ENCODE measurements at places on chromosomes 4 and X.
A peak's percentile ranks its signal among the peaks of the same experiment; 100 is the strongest.

- no peak for DNase-seq
Observed at GRCh38 chr4:176778063-176778462, 14.7 kb downstream of the VEGFC start.

DNA sequence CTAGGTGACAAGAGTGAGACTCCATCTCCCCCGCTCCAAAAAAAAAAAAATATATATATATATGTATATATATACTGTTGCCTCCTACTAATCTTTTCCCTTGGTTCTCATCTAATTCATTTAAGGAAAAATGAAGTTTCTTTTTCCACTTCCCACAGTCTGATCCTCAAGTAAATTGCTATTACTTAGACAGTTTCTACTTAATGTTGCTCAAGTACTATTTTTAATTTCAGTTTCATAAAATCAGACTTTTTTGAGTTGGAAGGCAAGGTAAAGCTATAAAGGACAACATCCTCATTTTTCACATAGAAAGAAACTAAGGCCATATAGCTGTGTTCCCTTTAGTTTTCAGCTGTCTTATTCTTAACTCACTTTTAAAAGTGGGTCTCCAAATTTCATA, 5.8 kb downstream of the RXFP1 start:
- DNase-seq = no peak

DNA sequence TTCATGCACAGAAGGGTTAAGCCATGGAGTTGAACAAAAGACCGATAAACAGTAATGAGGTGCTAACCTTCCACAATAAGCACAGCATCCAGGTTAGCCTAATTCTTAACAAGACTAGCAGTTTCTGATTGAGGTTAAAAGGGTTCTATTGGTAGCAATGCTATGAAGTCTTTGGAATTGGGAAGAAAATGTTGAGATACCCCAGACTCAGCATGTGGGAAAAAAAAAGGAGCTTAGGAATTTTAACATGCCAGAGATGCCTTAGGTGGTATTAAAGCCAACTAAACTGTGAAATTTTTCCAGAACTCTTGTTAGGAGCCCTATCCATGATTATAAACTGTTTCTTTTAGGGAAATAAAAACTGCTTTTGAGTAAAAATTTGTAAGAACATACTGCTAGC, 391.7 kb downstream of the GABRG1 start:
- no peak for DNase-seq

DNA sequence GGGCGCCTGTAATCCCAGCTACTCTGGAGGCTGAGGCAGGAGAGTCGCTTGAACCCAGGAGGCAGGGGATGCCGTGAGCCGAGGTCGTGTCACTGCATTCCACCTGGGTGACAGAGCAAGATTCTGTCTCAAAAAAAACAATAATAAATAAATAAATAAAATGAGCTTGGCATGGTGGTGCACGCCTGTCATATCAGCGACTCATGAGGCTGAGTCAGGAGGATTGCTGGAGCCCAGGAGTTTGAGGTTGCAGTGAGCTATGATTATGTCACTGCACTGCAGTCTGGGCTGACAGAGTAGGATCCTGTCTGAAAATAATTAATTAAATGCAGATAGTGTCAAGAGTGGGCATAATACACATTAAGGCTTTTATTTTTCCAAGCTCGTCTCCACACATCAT, 77.5 kb downstream of the DHRSX start:
- no peak for DNase-seq

GRCh38 chr4:101157415-101158133, 189.8 kb downstream of the PPP3CA start:
- no peak for DNase-seq

DNA sequence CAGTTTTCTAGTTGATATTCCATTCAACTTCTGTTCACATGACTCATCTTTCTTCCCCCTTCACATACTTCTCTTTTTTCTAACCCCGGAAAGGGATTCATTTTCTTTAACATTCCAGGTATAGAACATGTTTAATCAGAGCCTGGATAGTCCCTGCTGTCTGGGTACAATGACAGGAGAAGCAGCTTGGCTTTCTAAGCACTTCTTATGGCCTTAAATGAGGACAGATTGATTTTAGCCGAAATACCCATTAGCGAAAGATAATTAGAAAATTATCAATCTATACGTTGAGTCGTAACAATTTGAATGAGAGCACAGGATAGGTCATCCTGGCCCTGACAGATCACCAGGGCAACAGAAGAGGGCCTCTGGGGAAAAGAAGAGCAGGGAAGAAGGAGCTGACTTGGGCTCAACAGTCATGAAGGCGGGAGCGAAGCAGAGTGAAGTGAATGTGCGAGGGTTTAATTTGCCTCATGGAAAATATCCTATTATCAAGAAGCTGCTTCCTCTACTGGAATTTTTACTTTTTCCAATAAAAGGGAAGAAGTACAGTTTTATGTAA, 62.2 kb downstream of the PPP1R2C start:
- DNase-seq = no peak

DNA sequence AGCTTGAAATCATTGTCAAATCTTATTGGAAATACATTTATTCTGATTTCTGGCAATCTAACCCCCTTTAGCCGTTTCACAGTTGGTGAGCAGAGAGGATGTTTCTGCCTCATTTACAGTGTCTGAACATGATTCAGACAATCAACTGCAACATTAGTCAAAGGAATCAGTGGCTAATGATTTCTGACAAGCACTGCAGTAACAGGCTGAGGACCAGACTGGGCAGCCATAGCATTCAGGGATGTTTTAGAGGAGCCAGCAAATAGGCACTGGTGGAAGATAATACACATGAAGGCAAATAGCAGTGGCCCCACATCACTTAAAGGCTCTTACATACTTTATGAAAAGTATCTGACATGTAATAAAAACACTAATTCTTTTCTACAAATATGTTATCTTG, 102.8 kb downstream of the TTC29 start:
- DNase-seq = no peak

DNA sequence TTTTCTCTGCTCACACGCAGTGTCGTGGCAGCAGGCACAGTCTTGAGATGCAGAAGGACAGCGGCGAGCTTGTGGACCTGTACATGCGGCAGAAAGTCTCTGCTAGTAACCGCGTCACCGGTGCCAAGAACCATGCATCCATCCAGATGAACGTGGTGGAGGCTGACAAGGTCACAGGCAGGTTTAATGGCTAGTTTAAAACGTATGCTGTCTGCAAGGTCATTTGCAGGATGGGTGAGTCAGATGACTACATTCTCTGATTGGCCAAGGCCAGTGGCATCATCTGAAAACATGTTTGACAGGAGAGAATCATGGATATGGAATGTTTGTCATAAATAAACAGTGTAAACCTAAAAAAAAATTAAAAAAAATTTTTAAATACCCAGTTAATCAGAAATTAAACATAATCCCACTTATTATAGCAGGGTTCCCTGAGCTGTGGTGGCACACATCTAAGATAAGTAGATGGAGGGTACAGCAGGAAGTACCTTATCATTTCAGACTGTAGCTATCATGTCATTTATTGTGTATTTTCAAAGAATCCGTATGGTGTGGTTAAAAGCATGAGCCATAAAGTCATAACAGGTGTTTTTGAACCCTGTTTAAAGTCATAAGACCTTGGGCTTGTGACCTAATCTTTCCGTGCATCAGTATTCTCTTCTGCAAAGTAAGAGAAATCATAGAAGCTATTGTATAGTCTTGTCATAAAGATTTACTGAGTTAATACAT, 7.5 kb upstream of the BMP2K start:
- peak; percentile 52 for DNase-seq

- no peak for DNase-seq
Observed at GRCh38 chr4:20687864-20688263, 12.4 kb upstream of the PACRGL start.

GRCh38 chr4:188956566-188956965, 817.3 kb downstream of the TRIML1 start:
- no peak for DNase-seq

- DNase-seq = no peak
Observed at GRCh38 chr4:5146248-5146647, 95.0 kb downstream of the STK32B start.

GRCh38 chr4:52843958-52844357, 18.2 kb upstream of the RASL11B start:
- DNase-seq = peak; percentile 7

GRCh38 chr4:144645631-144646522, at the start of gene HHIP:
TSS of gene HHIP (plus strand) at chr4:144646156. CDS start at chr4:144646676, 520 bp downstream.
- peak; percentile 54 for DNase-seq

GRCh38 chr4:152920768-152921167, 15.4 kb upstream of the FHDC1 start:
- DNase-seq = peak; percentile 44

GRCh38 chrX:53284684-53285447, 3.5 kb upstream of the IQSEC2 start:
- DNase-seq = peak; percentile 69

GRCh38 chr4:185504098-185505047, 30.9 kb downstream of the PDLIM3 start:
- DNase-seq = no peak

DNA sequence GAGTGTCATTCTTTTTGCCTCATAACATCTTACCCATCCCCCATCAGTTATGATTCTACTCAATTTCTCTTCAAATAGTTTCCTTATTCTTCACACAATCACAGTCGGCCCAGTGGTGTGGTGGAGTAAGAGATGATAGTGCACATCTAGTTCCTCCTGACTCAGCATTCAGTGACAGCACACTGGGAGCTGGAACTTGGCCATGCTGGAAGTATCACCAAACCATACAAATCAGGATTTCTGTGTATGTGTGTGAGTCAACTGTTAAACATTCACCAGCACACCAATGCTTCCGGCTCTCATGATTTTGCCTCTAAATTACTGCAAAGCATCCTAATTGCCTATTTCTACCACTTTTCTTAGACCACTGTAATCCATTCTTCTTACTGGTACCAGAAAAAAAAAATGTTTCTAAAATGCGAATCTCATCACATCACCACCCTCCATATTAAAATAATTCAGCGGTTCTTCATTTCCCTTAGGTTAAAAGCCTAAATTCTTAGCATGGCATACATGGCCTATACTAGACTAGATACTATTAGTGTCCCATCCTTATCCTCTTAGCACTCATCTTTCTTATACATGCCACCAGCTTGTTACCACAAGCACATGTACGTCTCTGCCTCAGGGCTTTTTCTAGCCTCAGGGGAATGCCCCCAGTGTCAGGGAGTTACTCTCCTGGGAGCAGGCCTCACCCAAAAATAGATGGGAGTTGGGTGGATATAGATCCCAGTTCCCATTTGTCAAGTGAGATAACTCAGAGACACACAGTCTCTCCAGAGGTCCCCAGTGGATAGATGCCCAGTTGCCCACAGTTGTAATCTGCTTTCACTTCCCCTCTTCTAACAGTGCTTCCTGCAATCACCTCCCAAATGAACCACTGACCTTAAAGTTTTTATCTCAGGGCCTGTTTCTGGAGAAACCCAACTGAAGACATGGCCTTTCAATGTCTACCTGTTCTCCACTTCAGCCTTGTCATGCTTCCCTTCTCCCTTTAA, 49.2 kb upstream of the DDX53 start:
- peak; percentile 9 for DNase-seq

DNA sequence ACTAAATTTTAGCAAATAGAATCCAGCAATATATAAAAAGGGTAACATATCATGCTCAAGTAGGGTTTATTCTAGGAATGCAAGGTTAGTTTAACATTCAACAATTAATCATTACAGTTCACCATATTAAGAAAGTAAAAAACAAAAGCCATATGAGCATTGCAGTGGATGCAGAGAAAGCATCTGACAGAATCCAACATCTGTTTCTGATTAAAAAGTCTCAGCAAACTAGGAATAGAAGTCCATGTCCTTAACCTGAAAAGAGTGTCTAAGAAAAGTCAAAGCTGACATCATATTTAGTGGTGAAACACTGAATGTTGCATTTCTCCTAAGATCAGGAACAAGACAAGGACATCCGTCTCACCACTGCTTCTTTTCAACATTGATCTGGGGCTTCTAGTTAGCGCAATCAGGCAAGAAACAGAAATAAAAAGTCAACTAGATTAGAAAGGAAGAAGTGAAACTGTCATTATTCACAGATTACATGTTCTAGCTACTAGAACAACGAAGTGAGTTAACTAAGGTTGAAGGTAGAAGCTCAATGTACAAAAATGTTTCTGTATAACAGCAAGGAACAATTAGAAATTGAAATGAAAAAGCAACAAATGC, 49.3 kb downstream of the MRPL1 start:
- DNase-seq = no peak

GRCh38 chr4:6473264-6474052, 1.0 kb upstream of the PPP2R2C start:
- DNase-seq = no peak

- DNase-seq = peak; percentile 14
Observed at GRCh38 chrX:2463973-2464676, 36.7 kb downstream of the DHRSX start.

GRCh38 chrX:1322393-1322792, 14.2 kb upstream of the IL3RA start:
- DNase-seq = peak; percentile 48

GRCh38 chr4:33060674-33061542, 2340.7 kb downstream of the PCDH7 start:
- peak; percentile 59 for DNase-seq

- no peak for DNase-seq
Observed at GRCh38 chr4:71195924-71196323, 142.9 kb upstream of the SLC4A4 start.

GRCh38 chr4:119512398-119512797, 116.2 kb downstream of the PDE5A start:
- no peak for DNase-seq

GRCh38 chrX:95718746-95719145, 965.9 kb upstream of the DIAPH2 start:
- no peak for DNase-seq

- peak; percentile 25 for DNase-seq
Observed at GRCh38 chr4:80005863-80006262, 67.2 kb downstream of the ANTXR2 start.

GRCh38 chr4:77152421-77152820, 4.6 kb upstream of the CCNG2 start:
- no peak for DNase-seq

DNA sequence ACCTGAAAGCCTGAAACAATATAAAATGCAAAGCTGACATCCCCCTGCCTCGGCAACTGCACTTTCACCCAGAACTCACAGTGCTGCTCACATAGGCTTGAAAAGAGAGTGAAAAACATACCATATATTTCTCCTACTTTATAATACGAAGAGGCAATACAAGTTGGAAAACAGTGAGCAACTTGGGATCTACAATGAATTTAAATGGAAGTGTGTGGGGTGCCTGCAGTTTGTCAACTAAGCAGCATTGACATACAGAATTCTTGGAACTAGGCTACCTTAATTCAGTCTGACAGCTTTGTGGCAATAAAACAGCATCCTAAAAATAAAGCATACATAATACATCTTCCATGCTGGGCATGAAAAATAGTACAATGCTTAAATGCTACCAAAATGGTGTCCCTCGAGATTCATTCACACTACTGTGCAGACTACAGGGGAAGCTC, 8.0 kb downstream of the GASK1B start:
- no peak for DNase-seq

DNA sequence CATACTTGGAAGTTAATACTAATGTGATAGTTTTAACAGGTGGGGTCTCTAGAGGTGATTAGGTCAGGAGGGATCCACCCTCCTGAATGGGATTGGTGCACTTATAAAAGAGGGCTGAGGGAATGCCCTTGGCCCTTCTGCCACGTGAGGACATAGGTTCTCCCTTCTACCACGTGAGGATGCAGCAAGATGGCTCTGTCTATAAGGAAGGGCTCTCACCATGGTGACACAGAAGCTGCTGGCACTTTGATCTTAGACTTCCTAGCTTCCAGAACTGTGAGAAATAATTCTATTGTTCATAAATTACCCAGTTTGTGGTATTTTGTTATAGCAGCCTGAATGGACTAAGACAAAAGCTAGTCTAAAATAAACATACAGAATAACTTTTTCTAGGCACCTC, 1.0 kb downstream of the AADAT start:
- no peak for DNase-seq
